ENCODE measurements at places on chromosomes 12 and 14. TPM values are rescaled to one million over a fixed set of nuclear protein-coding genes. Genes with fewer than 3 reads are reported as not detected.

The BBOF1 gene
- 1.4 TPM for total RNA-seq

The HOXC6 gene
- total RNA-seq, result not detected

The TAS2R42 gene
- not detected for total RNA-seq

The DNM1L gene
- 71.1 TPM for total RNA-seq

The PTMS gene
- total RNA-seq, result 76.0 TPM

The KRT6B gene
- total RNA-seq, result not detected

The DNAJC22 gene
- total RNA-seq, result 0.06 TPM

The KRT3 gene
- 0.09 TPM for total RNA-seq

The RNASE7 gene
- not detected for total RNA-seq

The PLA2G1B gene
- not detected for total RNA-seq

The C12orf56 gene
- not detected for total RNA-seq

The TSHR gene
- not detected for total RNA-seq

The MSRB3 gene
- not detected for total RNA-seq

The NRXN3 gene
- total RNA-seq, result not detected

The PRH2 gene
- not detected for total RNA-seq

The COX8C gene
- total RNA-seq, result not detected

The SLC25A3 gene
- total RNA-seq, result 791 TPM

The RNF212B gene
- not detected for total RNA-seq

The OR6C2 gene
- total RNA-seq, result not detected

The INHBE gene
- 0.23 TPM for total RNA-seq

The PLEKHA5 gene
- 0.66 TPM for total RNA-seq

The KRT6C gene
- not detected for total RNA-seq

The NUBPL gene
- 10.3 TPM for total RNA-seq

The SYNDIG1L gene
- total RNA-seq, result not detected

The PAX9 gene
- not detected for total RNA-seq

The TAMALIN gene
- total RNA-seq, result 32.9 TPM

The ZFHX2 gene
- 2.5 TPM for total RNA-seq

The CMA1 gene
- not detected for total RNA-seq

The FNTB gene
- total RNA-seq, result 17.2 TPM

The DDN gene
- 0.07 TPM for total RNA-seq

The VWF gene
- not detected for total RNA-seq

The CD69 gene
- total RNA-seq, result 72.7 TPM

The P2RX2 gene
- not detected for total RNA-seq

The RASSF9 gene
- total RNA-seq, result not detected

The TSPAN19 gene
- not detected for total RNA-seq

The SLC24A4 gene
- not detected for total RNA-seq

The ETFBKMT gene
- total RNA-seq, result 1.3 TPM

The CLEC4A gene
- 1.8 TPM for total RNA-seq

The CACNA2D4 gene
- total RNA-seq, result 3.8 TPM

Measured in activated naive CD4-positive, alpha-beta T cell treated with anti-CD3 and anti-CD28 coated beads, Interleukin-2, amount 50 U/mL, for 72 hours (primary cell).